ENCODE measurements at places on chromosomes 3 and 15.

DNA sequence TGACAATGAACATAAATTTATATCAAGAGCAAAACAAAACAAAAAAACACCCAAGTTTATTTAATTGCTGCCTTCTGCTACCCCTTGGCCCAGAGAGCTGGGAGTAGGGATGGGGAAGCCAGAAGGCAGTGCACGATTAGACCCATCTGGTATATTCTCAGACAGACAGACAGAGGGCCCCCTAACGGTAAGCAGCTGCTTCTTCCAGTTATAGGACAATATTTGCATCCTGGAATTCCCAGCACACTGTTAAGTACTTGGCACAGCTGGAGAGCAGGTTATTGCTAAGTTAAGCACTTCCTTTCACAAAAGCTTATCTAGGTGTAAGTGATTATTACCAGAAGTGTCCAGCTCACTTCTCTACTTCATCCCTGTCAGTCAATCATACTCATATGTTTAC is 39.3 kb downstream of the C2CD4B start:
- DNase-seq = peak; percentile 55

DNA sequence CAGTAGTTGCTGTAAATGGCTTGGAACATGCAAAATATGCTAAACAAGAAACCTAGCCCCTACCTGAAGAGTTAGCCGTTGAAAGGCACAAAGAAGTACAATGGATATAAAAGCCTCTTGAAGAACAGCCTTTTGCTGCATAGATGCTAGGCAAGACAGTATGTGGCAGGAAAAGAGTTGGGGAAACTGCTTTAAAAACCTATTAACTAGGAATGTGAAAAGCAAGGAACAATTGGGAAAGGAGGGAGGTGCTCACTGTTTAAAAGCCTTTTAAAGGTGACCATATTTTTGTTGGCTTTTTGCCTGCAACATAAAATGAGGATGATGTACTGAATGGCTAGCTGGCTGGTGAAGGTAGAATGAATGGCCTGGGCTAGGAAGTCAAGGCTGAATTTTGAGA is 24.5 kb upstream of the SOX2 start:
- peak; percentile 36 for DNase-seq

DNA sequence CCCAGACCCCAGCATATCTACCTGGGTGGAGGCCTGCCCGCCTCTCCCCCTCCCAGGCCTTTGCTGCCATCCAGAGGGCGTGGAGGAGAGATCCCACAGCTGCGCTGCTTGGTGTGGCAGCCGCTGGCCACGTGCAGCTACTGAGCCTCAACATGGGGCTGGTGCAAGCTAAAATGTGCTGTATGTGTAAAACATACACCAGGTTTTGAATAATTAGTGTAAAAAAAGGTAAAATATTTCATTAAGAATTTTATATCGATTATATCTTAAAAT is 95.8 kb downstream of the SEC22A start:
- DNase-seq = no peak

DNA sequence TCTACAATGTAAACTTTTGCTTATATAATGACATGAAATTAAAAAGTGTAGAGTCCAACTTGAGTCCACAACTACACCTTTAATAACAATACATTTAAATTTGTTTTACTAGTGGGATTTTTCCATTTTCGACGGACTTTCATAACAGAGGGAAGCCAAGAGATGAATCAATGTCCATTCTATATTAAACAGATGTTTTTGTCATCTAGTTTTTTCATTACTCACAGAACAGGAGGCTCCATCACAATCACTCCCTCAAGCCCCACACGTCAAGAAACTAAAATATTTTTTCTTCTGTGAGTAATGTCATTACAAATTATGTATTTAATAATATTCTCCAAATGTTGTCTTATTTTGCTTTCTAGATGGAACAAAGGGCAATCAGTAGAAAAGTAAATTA is 932.9 kb downstream of the ROBO1 start:
- DNase-seq = no peak

GRCh38 chr15:29773816-29774215 is 48.5 kb downstream of the TJP1 start:
- no peak for DNase-seq

- no peak for DNase-seq
Measured at GRCh38 chr3:128231606-128232005, 78.3 kb downstream of the EEFSEC start.

- DNase-seq = no peak
Measured at GRCh38 chr3:7410782-7411181, 549.9 kb downstream of the GRM7 start.

DNA sequence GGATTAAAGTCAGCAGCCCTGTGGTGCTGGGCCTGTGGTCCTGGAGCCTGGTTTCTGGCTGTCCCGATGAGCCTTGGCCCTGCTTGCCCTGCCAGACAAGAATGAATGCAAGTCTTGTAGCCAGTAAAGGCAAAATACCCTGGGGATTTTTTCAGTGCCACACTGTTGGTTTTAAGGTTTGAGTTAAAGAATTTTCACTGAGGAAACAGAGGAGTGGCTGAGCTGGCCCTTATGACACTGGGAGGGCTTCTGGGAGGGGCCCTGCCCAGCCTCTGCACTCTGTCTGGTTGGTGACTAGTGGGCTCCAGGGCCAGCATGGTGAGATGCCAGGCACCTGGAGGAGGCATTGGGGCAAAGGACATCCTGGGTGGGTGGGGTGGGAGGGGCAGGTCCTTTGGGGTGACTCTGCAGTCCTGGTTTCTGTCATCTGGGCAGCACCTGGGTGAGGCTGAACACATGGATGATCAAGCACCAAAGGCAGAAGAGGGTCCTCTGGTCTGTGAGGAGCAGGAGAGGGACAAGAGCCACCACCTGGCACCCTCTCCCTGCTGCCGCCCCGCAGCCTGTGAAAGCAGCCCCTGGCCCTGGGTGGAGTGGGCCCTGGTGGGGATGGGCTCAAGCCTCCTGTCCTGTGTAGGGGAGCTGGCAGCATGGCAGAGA is 12.5 kb upstream of the PLA2G4E start:
- DNase-seq = no peak

GRCh38 chr3:127093312-127093711 is 99.6 kb upstream of the PRR23E start:
- no peak for DNase-seq

GRCh38 chr15:101058735-101059134 is 139.6 kb downstream of the LRRK1 start:
- no peak for DNase-seq

DNA sequence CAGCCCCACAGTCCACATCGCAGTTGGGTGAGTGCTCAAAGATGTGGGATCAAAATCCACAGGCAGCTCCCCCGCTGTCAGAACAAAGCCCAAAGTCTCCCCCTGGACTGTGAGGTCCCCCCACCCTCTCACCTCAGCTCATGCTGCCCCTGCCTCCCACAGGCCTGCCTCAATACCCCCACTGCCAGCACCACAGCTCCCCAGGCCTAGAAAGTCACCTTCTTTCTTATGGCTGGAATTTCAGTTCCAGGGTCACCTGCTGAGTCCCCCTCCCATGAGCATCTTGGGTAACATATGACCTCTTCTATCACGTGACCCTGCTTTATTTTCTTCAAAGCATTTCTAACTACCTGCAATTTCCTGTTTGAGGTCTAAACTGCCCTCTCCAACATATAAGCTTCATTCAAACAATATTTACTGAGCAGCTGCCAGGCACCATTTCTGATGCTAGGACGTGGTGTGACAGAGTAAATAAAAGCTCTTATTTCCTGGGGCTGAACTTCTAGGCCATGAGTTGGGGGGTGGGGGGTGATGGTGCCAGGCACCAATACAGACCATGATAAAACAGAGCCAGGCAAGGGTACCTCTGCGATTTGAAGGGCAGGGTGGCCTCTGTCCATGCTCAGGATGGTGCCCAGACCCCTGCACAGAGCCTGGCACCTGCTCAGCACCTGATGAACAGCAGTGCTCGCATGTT is 2.4 kb upstream of the TMEM89 start:
- DNase-seq = no peak

DNA sequence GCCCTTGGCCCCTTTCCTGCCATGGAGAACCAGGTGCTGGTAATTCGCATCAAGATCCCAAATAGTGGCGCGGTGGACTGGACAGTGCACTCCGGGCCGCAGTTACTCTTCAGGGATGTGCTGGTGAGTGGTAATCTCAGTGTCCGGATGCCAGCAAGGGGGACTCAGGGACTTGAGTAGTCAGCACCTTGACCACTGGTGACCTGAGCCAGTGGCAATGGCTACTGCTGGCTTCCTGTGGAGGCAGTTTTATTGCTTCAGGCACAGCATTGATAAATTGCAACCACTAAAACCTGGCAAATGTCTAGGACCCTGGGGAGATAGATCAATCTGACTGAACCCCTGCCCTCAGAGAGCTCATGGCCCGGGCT is 830 bp downstream of the MAP2K5 start:
- peak; percentile 42 for DNase-seq

- peak; percentile 39 for DNase-seq
Measured at GRCh38 chr3:50189274-50189673, 2.1 kb upstream of the GNAT1 start.

- no peak for DNase-seq
Measured at GRCh38 chr3:10017636-10018292, 8.5 kb upstream of the FANCD2 start.

GRCh38 chr15:91319371-91320059 is 219.5 kb downstream of the SV2B start:
- no peak for DNase-seq

GRCh38 chr15:78353093-78353492 is 12.9 kb downstream of the CRABP1 start:
- no peak for DNase-seq

DNA sequence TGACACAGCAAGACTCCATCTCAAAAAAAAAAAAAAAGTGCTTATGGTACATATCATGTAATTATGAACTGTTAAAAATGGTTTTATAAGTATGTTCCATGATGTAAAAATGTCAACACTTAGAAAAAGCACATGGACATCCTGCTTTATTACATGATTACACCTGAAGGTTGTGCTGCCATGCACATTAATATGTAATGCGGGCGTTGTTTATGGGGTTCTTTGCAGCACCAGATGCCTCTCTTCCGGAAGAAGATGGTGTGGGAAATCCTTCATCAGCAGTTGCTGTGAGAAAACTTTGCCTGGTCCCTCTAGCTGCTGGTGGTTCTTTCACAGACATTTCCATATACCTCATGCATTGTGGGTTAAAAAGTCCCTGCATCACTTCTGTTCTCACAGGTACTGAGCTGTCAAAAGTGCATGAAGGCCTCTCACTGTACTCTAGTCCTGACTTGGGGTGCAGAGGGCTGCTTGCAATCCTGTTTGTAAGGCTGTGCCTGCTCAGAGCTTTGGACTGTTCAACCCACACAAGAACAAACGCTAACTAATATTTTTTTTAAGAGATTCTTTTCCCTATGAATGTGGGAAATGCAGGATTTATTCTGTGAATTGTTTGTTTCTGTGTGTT is 43.6 kb downstream of the SENP2 start:
- no peak for DNase-seq
